ENCODE measurements at places on chromosomes 3 and 15. TPM values are rescaled to one million over a fixed set of nuclear protein-coding genes. Genes with fewer than 3 reads are reported as not detected.

The CDHR4 gene
- not detected for total RNA-seq

DNA sequence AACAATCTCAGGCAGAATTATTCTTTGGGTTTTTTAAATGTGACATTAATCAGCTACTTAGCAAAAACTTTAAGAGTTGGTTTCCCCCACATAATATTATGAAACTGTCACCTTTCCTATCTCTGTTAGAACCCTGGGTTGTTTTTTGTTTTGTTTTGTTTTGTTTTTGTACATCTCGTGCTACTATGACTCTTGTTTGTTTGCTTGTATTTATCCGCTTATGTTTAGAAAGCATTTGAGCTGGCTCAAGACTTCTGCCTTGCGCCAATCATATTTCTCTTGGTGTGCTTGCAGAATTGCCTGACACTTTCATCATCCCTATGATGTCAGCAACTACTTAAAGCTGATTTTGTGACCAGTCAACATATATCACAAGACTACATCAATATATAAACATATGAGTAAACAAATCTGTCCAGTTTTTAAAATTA, 116.9 kb downstream of the DCLK3 start:
- peak overlapping the region; percentile 96 for H3K27ac ChIP-seq
- H3K4me1 ChIP-seq = peaks cover 51% of the 10 kb centered on the region
- H3K4me3 ChIP-seq = no peak overlapping the region
- no peaks in the 10 kb centered on the region for H3K27me3 ChIP-seq

The TMEM207 gene
- not detected for total RNA-seq

The CNTN6 gene
- total RNA-seq = 8.3 TPM

All from chondrocyte (in vitro differentiated cells).